SK-MEL-5 (cell line): ENCODE measurements at places on chromosomes 3 and 15. TPM values are rescaled to one million over a fixed set of nuclear protein-coding genes. Genes with fewer than 3 reads are reported as not detected.

The PTH1R gene
- total RNA-seq = 0.48 TPM in 1 of 2 replicates, not detected in the other

The CCR3 gene
- total RNA-seq = not detected in 2 replicates

The ARNT2 gene
- total RNA-seq = 33.6 and 39.4 TPM in 2 replicates

The ADGRG7 gene
- not detected in 2 replicates for total RNA-seq

The LRRC15 gene
- total RNA-seq = 0.05 TPM in 1 of 2 replicates, not detected in the other

The ROBO2 gene
- 32.3 and 42.2 TPM in 2 replicates for total RNA-seq

The XCR1 gene
- not detected in 2 replicates for total RNA-seq

The LRRIQ4 gene
- total RNA-seq = not detected in 2 replicates

The MUC20 gene
- not detected in 2 replicates for total RNA-seq

The FYCO1 gene
- 52.7 and 53.6 TPM in 2 replicates for total RNA-seq

The PPP1R14D gene
- total RNA-seq = not detected in 2 replicates
